ENCODE measurements at places on chromosomes 5 and 9. TPM values are rescaled to one million over a fixed set of nuclear protein-coding genes. Genes with fewer than 3 reads are reported as not detected.
A peak's percentile ranks its signal among the peaks of the same experiment; 100 is the strongest.

Gene EMB
- total RNA-seq, result 43.6 TPM

GRCh38 chr5:104702212-104702611 is 1139.6 kb upstream of the NUDT12 start:
- no peak for DNase-seq

GRCh38 chr5:10331341-10331796 is 22.1 kb upstream of the MARCHF6 start:
- DNase-seq, result no peak

GRCh38 chr5:131523500-131524185 is 111.4 kb downstream of the RAPGEF6 start:
- DNase-seq, result no peak

DNA sequence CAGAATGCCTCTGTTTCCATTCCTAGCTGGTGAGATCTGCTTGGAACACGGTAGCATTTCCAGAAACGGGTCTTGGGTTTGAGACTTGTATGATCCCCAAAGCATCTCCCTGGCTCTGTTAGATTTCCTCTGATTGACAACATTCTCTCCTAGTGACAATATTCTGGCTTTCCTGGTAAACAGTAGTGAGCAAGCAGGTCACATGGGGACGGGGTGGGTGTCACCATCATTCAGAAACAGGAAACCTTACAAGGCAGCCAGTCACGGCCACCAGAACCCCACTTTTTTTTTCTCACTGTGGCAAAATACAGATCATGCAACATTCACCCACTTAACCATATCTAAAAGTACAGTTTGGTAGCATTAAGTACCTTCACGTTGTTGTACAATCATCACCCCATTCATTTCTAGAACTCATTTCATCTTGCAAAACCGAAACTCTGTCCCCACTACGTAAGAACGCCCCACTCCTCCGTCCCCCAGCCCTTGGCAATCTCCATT is 90.1 kb upstream of the LMX1B start:
- peak; percentile 75 for DNase-seq

- no peak for DNase-seq
Observed at GRCh38 chr5:149156435-149157083, 15.3 kb downstream of the ABLIM3 start.

Gene FGF10
- total RNA-seq, result 17.4 TPM

DNA sequence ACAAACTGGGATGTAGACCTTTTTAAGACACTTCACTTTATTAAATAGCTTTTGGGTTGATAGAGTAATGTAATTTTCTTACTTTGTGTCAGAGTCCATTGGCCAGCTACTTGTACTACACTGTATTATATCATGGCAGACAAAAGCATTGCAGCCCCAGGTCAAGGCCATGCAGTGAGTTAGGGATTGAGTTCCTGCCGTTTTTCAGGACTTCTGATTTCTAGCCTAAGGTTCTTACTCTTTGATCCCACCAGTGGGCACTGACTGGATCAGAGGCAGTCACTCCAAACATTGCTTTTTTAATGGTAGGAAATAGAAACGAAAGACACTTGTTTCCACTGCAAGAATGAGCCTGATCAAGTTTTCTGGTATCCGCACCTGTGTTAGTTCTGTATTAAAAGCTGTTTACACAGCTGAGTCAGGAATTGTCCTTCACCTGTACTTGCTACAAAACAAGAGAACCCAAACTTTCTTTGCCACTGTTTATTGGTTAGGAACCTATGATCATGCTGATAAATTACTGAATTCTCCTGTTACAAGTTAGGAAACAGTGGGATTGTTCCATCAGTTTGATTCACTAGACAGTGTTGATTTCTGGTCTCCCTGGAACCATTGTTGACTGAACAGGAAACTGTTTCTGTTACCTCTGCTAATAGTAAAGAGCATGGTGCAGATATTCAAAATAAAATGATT is 22.1 kb downstream of the LRRC70 start:
- no peak for DNase-seq

Gene IFNA2
- not detected for total RNA-seq

DNA sequence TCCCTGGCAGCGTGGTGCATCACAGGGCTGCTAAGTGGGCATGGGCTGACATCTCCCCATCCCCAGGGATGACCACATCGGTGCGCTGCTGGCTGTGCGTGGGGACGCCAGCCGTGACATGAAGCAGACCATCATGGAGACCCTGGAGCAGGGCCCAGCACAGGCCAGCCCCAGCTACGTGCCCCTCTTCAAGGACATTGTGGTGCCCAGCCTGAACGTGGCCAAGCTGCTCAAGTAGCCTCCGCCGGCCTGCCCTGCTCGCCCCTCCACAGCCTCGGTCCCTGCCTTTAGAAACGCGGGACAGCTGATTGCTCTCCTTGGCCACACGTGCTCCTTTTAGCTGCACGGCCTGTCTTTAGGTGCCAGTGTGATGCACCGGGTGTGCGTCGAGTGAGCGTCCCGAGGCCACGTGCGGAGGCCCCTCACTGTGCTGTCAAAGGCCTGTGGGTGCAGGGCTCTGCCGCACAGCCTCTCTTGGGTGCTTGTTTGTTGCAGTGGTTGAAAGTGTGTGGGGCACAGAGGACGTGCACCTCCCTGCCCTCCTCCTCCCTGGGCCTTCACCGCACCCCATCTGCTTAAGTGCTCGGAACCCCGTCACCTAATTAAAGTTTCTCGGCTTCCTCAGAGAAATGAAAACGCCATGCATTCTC is 23.8 kb downstream of the EXOC3 start:
- DNase-seq, result peak; percentile 75

- DNase-seq, result no peak
Observed at GRCh38 chr5:37412515-37412914, 33.4 kb downstream of the WDR70 start.

GRCh38 chr5:7347377-7347776 is 48.6 kb upstream of the ADCY2 start:
- DNase-seq, result no peak

Gene CBY3
- total RNA-seq, result not detected

DNA sequence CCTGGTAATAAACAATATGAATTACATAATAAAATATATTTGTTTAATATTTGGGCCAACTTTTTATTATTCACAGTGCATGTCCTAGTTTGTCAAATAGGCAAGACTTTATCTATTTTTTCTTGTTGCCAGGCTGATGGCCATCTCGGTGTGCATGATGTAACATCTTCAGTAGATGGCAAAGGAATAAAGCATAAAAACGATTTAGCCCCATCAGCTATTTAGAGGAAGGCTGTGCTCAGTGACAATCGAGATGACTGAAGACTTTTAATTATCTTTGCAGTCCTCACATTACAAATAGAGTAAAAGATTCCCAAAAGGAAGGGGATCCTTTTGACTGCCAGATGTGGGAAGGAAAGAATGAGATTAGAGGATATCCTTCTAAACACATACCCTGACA is 358.5 kb downstream of the PTPRD start:
- DNase-seq, result no peak

DNA sequence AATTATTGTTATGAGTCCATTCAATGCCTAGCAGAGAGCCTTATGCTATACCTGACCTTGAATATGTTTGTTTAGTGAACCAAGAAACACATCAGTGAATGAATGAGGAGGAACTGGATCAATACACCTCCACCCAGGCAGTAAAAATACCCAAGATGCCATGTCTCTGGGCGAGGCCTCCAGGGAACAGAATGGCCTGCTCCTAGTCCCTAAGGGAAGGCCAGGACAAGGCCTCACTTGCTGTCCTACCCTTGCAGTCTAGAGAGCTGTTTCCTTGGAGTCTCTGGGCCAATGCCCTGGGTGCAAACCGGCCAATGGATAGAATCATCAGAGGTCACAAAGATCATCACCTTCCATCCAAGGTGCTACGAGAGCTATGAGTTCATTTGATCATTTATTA is 26.1 kb downstream of the TNIP1 start:
- DNase-seq, result no peak

DNA sequence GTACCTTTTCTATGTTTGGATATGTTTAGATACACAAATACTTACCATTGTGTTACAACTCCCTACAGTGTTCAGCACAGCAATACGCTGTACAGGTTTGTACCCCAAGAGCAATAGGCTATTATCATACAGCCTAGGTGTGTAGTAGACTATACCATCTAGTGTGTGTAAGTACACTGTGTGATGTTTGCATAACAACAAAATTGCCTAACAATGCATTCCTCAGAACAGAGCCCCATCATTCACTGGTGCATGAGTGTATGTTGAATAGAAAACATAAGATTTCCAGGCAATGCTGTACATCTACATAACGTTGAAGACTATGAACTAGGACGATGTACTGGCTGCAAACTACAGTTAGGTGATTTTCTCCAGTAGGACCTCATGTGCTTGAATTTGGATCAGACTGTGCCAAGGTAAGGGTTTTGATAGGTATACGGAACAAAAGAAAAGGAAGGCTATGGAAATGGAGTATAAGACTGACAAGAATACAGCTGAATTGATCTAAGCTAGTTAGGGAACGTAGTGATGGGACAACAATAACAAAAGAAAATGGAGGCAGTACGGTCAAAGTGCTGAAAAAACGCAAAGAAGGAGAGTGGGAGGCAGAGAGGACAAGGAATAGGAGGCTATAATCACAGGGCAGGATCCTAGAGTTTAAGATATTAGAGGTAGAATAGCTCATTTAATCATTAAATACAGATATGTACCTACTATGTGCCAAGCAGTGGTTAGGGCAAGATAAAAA is 46.9 kb downstream of the FNIP1 start:
- DNase-seq, result no peak

- no peak for DNase-seq
Observed at GRCh38 chr9:117718085-117718484, 13.9 kb downstream of the TLR4 start.

Gene SLC6A3
- 0.10 TPM for total RNA-seq

- no peak for DNase-seq
Observed at GRCh38 chr9:93185266-93186214, 1.6 kb downstream of the WNK2 start.

DNA sequence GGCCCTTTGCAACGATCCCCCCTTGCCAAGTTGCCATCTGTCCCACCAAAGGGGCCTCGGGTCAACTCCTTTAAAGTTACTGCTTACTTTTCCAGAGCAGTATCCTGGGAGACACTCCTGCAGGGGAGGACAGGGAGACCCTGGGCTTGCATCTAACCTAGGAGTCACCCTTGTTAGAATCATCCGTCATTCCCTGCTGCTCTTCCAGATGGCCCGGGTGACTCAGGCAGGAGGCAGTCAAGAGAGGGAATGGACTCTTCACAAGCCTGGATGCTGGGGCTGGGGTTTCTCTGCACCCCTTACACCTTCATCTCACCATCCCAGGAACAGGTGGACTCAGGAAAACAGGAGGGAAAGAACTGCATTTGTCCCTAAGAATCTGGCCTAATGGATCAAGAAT is 175.6 kb downstream of the GABBR2 start:
- DNase-seq, result no peak

Gene SLCO6A1
- total RNA-seq, result not detected

Gene MAMDC2
- 48.1 TPM for total RNA-seq

Gene TAF11L10
- total RNA-seq, result not detected

Gene NUP155
- 18.4 TPM for total RNA-seq

DNA sequence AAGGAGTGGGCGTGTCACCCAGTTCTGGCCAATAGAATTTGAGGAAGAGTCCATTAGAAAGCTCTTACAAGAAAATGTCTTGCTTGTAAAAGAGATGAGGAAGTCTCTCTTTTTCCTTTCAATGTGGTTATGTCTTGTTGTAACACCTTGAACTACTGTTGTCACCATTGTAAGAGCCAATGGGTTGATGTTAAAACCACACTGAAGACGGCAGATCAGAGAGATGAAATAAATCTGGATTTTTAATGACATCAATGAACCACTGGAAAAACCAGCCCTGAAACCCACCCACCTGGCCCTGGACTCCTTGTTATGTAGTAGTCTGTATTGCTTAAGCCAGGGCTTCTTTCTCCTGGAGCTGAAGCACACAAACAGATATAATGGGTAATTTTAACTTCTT is 83.8 kb upstream of the ERCC6L2 start:
- no peak for DNase-seq

DNA sequence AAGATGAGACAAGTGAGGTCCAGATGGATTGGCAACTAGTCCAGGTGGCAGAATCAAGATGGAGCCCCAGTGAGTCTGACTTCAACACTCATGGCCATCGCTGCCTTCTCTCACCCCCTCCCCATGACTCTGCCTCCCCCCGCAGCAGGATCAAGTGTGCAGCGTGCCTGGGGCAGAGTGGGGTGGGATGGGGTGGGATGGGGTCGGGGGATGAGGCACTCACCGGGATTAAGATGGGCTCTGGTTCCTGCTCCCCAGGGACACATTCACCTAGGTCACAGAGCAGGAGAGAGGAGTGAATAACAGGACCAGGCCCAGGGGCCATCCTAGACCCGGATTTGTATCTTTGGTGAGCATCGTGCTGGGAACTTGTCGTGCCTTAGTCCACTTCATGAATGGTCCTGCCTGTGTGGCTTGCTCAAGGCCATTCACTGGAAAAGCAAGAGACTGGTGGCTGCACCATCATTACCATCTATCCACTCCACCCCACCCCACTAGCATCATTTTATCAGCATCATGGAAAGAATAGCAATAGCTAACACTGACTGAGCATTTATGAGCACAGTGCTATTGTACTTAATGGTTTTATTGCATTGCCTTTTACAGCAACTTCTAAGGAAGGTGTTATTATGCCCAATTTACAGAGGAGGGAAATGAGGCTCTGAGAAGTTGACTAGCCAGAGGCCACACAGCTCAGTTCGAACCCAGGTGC is 8.5 kb downstream of the AMBP start:
- DNase-seq, result no peak

DNA sequence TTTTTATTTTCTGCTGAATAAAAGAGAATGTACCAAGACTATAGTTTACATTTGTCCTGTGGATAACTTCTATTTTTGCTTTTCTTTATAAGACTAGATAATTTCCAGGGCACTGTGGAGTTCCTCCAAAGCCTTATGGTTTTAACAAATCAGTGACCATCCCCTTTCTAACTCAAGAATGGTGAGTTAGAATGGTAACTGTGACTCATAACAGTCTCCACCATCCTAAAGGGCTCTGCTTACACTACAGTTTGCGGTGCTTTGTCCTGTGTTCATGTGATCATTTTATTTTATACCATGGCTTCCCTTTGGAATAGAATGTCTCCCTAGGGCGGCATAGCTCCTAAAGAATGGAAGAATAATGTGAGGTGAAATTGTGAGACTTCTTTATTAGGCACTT is 30.2 kb downstream of the WDR36 start:
- no peak for DNase-seq

DNA sequence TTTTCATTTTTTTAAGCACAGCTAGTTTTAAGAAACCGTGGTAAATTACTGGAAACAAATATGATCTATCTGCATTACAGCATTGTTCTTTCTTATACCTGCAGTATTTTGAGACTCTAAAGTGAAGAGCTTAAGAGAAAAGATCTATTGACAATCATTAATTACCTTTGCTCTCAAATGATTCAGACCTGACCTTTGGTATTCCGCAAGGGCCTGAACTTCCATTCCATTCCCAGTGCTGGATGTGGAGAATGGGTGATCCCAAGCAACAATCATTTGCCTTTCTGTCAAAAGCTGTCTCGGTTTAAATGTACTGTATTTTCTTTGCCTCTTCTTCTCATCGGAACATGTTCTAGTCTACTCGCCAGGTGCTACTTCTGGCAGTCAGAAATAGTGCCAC is 18.9 kb downstream of the NREP start:
- no peak for DNase-seq

- peak; percentile 84 for DNase-seq
Observed at GRCh38 chr5:170623576-170624181, 119.9 kb downstream of the KCNIP1 start.
